ENCODE measurements at places on chromosomes 6 and 20.
A peak's percentile ranks its signal among the peaks of the same experiment; 100 is the strongest.

GRCh38 chr6:70844301-70844700 lies 112.6 kb downstream of the B3GAT2 start:
- no peak for DNase-seq

GRCh38 chr20:45432294-45432693 lies 16.4 kb downstream of the PIGT start:
- no peak for DNase-seq

- DNase-seq: no peak
Observed at GRCh38 chr6:134415656-134416055, 97.7 kb upstream of the SGK1 start.

DNA sequence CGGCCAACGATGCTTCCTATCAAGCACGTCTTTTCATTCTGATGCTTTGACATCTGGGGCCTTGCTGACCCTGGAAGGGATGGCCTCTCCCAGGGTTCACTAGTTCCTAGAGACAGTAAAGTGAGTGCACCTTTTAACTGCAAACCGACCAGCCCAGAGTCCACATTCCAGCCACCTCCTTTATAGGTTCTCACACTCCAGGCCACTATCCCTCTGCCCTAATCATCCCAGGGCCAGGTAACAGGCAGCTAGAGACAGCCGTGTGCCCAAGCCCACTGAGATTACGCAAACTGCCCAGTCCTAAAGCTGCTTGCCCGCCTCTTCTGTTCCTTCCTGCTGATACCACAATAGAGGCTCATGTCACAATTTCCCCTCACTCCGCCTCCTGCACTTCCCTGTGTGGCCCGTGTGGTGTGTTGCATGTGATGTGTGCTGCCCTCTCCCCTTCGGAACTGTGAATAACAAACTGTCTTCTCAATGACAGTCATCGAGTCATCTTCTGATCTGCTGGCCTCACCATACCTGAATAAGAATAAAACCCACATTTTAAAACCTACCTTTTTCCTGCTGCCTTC lies 123.7 kb upstream of the EXOC2 start:
- DNase-seq: no peak

DNA sequence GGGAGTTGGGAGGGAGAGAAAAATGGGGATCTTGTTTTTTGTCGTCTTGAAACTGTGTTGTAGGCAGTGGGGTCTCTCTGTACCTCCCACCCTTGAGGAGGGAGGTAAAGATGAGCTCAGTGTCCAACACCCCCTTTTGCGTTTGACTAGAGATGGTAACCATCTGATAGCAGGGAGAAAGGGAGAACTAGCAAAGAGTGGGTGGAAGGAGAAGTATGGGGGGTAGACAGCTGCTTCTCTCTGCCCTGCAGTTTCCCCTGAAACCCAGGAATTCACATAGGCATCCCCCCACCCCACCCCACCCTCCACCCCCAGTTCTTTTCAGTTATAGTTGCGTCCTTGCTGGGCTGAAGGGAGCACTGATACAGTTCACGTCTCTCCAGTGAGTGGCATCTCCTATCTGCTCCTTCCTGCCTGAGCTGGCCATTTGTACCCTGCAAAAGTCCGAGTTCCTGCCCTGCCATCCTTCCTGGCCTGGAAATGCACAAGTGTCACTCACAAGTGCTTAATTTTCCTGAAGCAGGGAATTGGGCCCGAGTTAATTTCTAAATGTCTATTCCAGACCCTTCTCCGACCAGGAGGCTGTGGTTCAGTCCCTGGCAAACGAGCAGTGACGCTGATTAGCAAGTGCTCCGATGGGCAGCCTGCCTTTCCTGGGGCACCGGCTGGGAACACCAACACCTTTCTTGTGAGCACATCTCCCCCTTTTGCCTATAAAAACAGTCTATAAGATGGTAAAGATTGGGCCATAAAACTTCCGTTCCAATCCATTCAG lies 1.5 kb downstream of the SIRPA start:
- no peak for DNase-seq

DNA sequence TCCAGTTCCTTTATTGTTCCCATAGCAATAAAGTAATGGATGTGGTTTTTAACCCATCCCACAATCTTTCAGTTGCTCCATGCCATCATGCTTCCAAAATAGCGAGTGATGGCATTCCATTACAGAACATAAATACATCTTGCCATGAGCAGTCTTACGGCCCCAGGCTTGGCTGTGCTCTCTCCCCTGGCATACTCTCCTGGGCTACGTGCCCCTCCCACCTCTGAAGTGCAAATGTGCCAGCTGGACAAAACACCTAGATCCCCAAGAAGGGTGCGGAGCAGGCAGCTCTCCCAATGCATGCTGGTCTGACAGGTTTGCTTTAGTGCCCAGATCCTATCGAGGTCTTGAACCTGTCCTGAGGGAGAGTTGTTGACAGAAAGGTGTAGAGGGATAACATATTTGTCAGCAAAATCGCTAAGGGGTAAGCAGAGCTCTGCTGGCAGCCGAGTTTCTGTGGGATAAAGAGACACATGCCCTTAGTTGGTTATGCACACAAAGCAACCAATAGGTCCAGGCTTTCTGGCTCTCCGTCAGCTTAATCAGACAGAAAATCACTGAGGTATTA lies 43.9 kb upstream of the PAX1 start:
- DNase-seq: no peak

DNA sequence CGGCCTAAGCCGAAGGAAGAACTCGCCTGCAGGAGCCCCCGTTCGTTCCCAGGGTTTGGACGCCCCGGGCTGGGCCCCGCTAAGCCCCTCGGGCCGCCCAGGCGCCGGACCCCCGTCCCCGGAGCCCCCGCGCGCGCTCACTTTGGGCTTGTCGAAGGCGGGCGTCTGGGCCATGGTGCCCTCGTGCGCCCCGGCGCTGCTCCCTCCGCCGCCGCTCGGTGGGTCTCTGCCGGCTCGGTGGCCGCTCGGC lies 140 bp downstream of the ADA start:
- DNase-seq: no peak

GRCh38 chr6:149896491-149896890 lies 1.4 kb downstream of the RAET1E start:
- no peak for DNase-seq

DNA sequence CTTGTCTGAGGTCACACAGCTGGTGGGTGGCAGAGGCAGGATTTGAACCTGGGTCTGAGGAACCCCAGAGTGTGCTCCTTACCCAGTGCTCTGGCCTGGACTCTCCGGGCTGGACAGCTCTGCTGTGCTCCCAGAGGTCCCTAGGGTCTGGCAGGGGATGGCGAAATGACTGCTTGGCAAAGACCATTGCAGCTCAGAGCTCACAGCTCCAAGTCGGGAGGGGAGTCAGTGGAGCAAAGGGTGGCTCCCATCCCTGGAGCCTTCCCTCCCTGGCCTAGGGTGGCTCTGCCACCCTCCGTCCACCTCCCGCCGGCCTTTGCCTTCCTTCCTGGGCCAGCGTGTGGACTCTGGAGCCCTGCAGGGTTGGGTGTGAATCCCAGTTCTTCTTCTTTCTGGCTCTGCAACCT lies 17.5 kb downstream of the CEBPB start:
- DNase-seq: no peak

DNA sequence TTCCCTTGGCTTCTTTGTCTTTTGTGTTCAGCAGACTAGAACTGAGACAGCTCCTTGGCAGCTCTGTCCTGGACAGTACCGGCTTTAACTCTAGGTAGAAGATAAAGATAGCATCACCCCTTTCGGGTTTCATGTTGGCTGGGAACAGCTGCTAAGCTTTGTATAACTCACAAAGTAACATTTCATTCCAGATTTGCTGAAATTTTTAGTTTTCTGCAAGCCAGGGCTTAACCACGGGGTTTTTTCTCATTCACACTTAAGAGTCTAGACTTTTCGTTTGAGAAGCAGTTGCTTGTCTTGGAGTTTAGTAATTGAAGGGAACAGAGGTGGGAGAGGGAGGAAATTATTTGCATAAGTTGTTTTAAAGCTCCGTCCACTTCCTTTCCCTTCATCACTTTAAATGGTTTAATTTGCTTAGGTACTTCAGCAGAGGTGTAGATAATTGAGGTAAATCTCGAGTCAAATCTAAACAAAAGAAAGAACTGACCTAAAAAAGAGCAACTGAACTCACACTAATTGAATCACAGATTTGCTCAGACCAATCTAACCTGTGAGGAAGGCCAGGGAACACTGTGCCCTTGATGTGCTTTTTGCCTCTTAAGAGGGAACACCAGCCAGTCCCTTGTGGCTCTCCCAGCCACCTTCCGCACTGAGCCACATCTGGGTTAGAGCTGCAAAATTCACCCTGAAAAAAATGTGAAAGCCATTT lies 48.3 kb downstream of the RREB1 start:
- DNase-seq: no peak

GRCh38 chr6:167746975-167747374 lies 79.7 kb upstream of the AFDN start:
- no peak for DNase-seq

- DNase-seq: no peak
Observed at GRCh38 chr6:3403238-3404173, 53.3 kb downstream of the SLC22A23 start.

DNA sequence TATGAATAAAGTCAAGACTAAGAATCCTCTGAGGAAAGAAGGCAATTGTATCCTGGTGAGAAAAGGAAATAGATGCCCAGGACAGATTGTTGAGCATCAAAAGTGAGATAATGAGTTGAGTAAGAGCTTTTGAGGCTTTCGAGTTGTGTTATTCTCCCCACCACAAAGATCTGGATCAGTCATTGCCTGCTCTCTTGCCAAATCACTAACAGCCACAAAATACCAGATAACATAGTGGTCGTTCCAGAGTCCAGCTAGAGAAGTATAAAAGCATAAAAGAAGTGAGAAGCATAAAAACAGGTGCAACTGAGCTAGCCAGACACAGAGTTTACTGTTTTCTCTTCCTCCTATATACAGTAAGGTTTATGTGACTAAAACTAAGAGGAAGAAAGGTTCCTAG lies 4.9 kb downstream of the SPINT4 start:
- DNase-seq: no peak

DNA sequence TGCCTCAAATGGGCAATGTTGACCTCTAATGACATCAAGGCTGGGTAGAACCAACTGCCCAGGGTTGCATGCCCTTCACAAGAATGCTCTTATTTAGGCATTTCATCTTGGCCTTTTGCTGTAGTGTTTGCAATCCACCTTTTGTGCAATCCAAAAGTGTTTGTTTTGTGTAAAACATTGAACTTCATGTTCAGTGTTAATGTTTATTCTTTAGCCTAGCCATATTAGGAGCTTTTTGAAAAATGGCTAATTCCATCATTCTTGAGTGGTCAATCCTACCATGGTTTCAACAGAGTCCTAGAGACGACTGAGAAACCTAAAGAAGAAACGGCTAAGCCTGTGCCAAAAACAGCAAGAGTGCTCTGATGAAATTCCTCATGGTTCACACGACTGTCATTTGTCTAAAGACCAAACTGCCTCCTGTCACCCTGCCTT lies 279.6 kb upstream of the PRDM1 start:
- DNase-seq: no peak

GRCh38 chr6:149093643-149094042 lies 223.9 kb upstream of the TAB2 start:
- no peak for DNase-seq

- no peak for DNase-seq
Observed at GRCh38 chr20:1187605-1188171, 2.9 kb upstream of the TMEM74B start.

GRCh38 chr20:19491241-19491640 lies 266.8 kb upstream of the RIN2 start:
- no peak for DNase-seq

GRCh38 chr6:168691774-168692173 lies 250.8 kb downstream of the SMOC2 start:
- peak; percentile 24 for DNase-seq

- no peak for DNase-seq
Observed at GRCh38 chr6:73969971-73970970, 274.3 kb downstream of the CD109 start.

DNA sequence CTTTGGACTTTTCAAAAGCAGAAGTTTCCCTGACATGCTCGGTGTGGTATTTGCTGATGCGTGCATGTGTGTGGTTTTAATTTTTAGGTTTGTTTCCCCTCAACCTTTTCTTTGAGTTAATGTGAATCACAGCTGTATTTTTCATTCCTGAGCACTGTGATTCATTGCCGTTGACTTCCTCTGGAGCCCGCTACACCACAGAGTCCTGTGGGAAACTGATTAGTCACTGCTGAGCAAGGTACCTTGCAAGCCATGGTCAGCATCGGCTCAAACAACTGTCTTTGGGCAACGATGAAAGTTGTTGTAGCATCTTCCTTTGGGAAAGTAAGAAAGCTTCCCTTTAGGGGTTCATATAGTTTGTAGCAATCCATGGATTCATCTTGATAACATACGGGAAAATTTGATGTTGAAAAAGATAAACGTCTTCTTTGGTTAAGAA lies 57.5 kb downstream of the RIN2 start:
- no peak for DNase-seq

GRCh38 chr6:15596186-15596896 lies 66.5 kb downstream of the DTNBP1 start:
- no peak for DNase-seq

GRCh38 chr6:33850869-33851541 lies 47.2 kb upstream of the MLN start:
- DNase-seq: no peak

DNA sequence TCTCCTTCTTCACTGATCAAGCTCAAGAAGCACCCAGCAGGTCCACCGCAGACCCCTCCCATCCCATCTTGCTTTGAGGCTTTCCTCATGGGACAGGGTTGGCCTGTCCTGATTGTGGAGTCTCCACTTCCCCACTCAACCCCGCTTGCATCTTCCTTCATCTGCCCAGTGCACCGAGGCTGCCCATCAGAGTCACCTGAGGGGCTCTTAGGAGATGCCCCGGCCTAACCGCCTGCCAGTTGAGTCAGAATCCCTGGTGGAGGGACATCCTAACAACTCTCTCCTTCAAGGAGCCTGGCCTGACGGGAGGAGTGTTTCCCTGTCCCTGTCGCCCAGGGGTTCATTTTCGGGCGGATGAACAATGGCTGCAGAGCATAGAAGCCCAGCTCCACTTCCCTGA lies 46.1 kb downstream of the RBM38 start:
- DNase-seq: no peak

DNA sequence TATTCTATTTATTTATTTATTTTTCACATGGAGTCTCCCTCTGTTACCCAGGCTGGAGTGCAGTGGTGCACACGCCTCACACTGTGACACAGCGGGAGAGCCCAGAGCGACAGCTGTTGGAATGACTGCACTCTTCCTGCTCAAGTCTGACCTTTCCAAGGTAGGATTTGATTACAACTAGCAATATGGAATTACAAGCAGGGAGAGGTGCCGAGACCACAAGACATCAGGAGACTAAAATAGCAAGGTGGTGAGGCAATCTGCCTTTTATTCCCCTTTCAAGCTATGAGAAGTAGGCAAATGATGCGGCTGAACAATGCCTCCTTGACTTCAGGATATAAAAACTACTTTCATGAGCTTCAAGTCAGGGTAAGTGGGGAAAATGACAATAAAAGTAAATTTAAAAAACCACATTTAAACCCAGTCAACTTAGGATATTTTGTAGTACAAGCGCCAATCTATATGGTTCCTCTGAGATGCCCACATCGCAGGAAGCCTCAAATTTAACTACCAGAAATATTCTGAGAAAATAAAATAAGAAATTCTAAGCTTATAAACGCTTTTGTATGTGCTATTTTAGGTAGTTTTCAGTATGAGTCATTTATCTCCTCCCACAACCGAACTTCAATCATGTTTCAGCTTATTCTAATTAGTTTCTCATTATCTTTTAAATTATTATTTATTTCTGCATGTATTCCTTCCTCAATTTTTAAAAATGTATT lies 146.9 kb upstream of the SGK1 start:
- no peak for DNase-seq

- DNase-seq: no peak
Observed at GRCh38 chr6:66200390-66200789, 493.4 kb upstream of the EYS start.

All from posterior cingulate gyrus (tissue), 11 donors.